Renal cortex interstitium (tissue), 15 donors: ENCODE measurements at places on chromosomes 1 and 21. TPM values are rescaled to one million over a fixed set of nuclear protein-coding genes. Genes with fewer than 3 reads are reported as not detected.

- no peak for DNase-seq
Observed at GRCh38 chr1:202361701-202362100, 13.2 kb downstream of the PPP1R12B start.

- no peak for DNase-seq
Observed at GRCh38 chr1:178075333-178075732, 18.6 kb upstream of the RASAL2 start.

- DNase-seq: no peak
Observed at GRCh38 chr1:19065526-19066247, 109.2 kb upstream of the IFFO2 start.

DNA sequence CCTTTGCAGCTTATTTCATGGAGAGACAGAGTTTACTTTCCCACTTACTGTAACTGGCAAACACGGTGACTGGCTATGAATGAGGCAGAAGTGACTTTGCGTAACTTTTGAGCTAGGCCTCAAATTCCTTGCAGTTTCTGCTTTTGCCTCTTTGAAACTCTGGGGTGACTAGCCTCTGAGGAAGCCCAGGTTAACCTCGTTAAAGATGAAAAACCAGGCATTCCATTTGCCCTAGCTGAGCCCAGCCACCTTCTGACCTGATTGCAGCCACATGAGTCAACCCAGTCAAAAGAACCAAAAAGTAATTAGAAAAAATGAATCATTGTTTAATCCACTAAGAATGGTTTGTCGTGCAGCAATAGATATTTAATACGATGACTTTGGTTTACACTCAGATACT, 20.4 kb downstream of the PRMT6 start:
- DNase-seq: no peak

DNA sequence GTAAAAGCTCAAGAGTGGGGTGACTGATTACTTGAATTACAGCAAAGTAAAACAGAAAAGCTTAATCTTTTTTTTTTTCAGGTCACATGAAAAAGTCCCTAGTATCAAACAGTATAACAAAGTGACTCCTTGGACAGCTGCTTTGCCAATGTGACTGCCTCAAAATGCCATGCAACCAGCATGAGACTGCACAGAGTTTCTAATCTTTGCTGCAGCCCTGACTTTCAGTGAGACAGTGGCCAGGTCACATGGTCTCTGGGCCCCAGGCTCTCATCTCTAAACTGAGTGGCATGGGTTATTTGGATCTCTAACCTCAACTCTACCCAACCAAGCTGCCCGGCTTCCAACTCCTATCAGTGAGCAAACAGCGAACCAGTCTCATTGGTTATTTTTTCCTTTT, 169.0 kb downstream of the VAV3 start:
- no peak for DNase-seq

GRCh38 chr1:235939480-235939775, 72.7 kb upstream of the LYST start:
- DNase-seq: no peak

GRCh38 chr1:18828224-18828623, 31.2 kb downstream of the TAS1R2 start:
- DNase-seq: no peak

Gene CXADR
- 38.9 TPM for polyA plus RNA-seq

- no peak for DNase-seq
Observed at GRCh38 chr1:182263706-182264105, 127.9 kb downstream of the GLUL start.

Gene OR10Z1
- polyA plus RNA-seq: 0.01 TPM

DNA sequence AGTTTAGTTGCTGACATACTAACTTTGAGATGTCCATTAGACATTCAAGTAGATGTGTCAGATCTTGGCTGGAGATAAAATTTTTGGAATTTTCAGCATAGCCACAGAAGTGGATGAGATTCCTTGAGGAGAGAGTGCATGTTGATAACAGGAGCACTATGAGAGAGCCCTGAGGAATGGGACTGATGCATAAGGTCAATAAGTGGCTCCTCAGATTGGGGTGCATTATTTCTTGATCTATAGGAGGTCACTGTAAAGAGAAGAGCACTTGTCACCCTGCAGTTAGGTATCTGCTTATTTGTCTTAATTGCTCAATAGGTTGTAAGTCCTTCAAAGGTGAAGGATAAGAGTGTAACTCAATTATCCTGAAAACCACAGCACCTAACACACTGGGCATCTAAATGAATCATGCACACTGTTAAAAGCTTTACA, 52.0 kb upstream of the TACSTD2 start:
- DNase-seq: no peak

GRCh38 chr1:230892018-230892491, 23.7 kb upstream of the C1orf198 start:
- no peak for DNase-seq

Gene FCGR1A
- 1.4 TPM for polyA plus RNA-seq

Gene DHCR24
- polyA plus RNA-seq: 76.7 TPM

Gene NCF2
- polyA plus RNA-seq: 4.3 TPM

- no peak for DNase-seq
Observed at GRCh38 chr1:241934866-241935265, 22.7 kb upstream of the BECN2 start.

GRCh38 chr1:92804721-92805201, 19.9 kb upstream of the EVI5 start:
- DNase-seq: no peak

DNA sequence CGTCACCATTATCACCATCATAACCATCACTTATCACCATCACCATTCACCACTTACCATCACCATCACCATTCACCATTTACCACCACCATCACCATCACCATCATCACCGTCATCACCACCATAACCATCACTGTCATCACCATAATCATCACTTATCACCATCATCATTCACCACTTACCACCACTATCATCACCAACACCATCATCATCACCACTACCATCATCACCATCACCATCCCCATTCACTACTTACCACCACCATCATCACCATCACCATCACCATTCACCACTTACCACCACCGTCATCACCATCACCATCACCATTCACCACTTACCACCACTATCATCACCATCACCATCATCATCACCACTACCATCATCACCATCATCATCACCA, 151.8 kb downstream of the CAMTA1 start:
- no peak for DNase-seq

DNA sequence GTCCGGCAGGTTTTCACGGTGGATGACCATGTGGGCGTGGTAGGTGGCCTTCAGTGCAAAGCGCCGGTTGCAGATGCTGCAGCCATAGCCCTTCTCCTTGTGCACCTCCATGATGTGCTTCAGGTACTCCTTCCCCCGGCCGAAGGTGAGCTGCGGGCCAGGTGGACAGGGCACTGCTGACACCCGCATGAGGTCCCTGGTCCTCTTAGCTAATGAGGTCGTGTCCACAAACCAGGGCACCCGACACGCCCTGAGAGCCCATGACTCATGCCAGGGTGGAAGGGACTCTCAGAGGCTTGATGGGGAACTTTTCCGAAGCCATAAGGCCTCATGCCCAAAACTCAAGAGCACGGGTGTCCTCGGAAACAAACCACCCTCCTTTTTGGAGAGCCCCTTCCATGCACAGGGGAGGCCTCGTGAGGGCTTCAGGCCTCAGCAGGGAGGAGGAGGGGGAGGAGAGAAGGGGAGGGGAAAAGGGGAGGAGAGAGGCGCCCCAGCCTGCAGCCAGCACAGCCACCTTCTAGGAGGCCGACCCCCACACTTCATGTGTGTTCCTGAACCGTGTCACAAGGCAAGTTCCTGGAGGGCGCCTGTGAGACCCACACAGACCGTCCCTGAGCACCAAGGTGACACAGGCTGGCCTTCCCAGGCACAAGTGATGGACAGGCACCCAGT, 54.4 kb upstream of the RIPK4 start:
- no peak for DNase-seq

- DNase-seq: no peak
Observed at GRCh38 chr1:226872437-226872836, 2.0 kb downstream of the PSEN2 start.

Gene PTGER3
- polyA plus RNA-seq: 66.3 TPM

Gene OR2T35
- polyA plus RNA-seq: not detected

Gene TDRD10
- 1.0 TPM for polyA plus RNA-seq

- no peak for DNase-seq
Observed at GRCh38 chr1:228457017-228457395, 30.2 kb upstream of the RNF187 start.

DNA sequence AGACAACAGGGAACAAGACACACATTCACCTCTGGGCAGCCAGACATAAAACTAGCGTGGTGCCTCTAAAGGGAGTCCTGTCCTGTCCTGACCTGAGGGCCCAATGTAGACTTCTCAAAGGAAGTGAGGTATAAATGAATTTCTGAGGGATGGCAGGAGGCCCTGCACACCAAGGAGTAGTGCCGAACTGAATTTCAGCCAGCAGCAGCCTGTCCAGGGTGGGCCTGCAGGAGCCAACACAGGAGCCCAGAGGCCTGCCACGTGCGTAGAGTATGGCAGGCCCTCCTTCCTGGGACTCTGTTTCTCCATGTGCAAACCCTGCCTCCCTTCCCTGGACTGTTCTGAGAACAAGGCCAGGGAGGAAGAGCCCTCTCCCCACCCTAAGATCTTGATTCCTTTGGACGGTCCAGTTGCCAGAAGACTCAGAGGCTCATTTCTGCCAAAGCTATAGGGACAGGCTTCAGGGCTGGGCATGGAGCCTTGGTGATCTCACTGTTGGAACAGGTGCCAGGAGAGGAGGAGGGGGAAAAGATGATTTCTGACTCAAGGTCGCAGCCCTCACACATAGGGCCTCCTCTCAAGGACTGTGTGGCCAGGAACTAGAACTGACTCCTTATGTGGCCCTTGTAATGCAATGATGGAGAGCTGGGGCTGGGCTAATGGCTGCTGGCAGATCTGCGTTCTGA, 1.8 kb upstream of the FABP3 start:
- DNase-seq: no peak

Gene FCAMR
- polyA plus RNA-seq: 8.1 TPM

Gene NPHS2
- 462 TPM for polyA plus RNA-seq

DNA sequence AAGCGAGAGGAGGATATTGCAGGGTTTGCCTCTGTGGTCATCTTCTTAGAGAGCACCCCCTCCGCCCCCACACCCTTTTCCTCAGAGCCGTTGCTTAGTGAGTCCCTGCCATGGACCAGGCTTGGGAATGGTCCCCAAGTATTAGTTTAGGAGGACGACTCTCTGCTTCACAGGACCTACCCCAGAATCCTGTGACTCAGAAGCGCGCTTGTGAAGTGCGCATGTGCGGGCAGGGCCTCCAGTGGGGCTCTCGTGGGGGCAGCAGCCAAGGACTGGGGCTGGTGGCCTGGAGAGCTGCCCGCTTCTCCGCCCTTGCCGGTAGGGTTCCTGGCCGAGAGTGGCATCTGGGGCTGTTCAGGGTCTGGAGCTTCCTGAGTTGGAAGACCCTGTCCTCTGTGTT, 37.3 kb upstream of the HMGN1 start:
- no peak for DNase-seq

GRCh38 chr1:202063093-202063492, 52.7 kb downstream of the ELF3 start:
- no peak for DNase-seq

GRCh38 chr1:12170263-12170671, 3.5 kb downstream of the TNFRSF1B start:
- DNase-seq: no peak

DNA sequence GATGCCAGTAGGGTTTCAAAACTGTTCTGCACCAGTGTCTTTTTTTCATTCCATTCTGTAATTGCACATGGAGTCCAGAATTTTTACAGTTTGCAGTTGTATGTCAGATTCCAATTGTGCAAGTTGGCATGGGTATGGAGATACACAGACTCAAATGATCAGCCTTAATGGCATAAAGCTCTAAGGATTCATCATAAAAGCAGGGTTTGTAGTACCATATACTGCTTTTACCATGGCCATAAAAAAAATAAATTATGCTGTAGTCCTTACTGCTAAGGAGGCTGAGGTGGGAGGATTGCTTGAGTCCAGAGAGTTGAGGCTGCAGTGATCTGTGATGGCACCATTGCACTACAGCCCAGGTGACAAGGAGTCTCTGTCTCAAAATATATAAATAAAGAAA, 10.3 kb downstream of the MTARC1 start:
- no peak for DNase-seq

- no peak for DNase-seq
Observed at GRCh38 chr1:224168859-224169380, 14.1 kb upstream of the DEGS1 start.

- DNase-seq: no peak
Observed at GRCh38 chr1:209652121-209652735, at the start of gene LAMB3. TSS of gene LAMB3 (minus strand) at chr1:209652425. CDS start at chr1:209650944, 1,481 bp downstream.

- DNase-seq: no peak
Observed at GRCh38 chr1:206025283-206025820, 1.7 kb upstream of the CTSE start.

Gene CHODL
- 50.8 TPM for polyA plus RNA-seq

Gene TINAGL1
- 40.9 TPM for polyA plus RNA-seq

Gene USH2A
- polyA plus RNA-seq: 0.35 TPM

Gene MAN1C1
- polyA plus RNA-seq: 12.4 TPM

GRCh38 chr1:213269829-213270228, 218.8 kb downstream of the RPS6KC1 start:
- no peak for DNase-seq

Gene RHD
- polyA plus RNA-seq: 3.1 TPM

Gene RGS13
- not detected for polyA plus RNA-seq

DNA sequence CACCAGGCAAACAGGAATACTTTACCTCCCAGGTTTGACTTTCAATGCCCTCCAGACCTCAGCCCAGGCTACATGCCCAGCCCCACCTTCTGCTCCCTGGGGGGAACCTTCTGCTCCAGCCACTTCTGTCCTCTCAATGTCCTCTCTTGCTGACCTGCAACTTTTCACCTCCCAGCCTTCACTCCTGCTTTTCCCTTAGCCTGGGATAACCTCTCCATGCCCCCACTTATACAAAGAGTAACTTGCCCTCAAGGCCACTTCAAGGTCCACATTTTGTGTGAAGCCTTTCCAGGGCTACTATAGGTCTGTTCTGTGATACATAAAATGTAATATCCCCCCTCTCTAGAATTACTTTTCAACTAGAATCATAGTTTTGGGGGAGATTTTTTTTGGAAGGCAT, 21.7 kb downstream of the SERTAD4 start:
- no peak for DNase-seq

Gene HCRTR1
- 0.14 TPM for polyA plus RNA-seq

- DNase-seq: no peak
Observed at GRCh38 chr1:245520611-245521010, 365.8 kb downstream of the KIF26B start.

DNA sequence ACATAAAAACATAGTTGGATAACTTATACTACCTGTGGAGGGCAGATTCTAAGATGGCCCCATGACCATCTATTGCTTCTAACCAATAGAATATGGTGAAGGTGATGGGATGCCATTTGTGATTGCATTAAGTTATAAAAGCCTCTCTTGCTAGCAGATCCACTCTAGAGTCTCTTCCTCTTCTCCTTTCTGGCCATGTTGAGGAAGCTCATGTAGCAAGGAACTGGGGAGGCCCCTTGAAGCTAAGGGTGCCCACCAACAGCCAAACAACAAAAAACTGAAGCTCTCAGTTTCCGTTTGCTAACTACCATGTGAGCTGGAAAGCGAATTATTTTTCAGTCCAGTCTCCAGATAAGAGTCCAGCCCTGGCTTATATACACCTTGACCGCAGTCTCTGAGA, 16.0 kb upstream of the AGO1 start:
- no peak for DNase-seq

Gene PRKCZ
- polyA plus RNA-seq: 36.9 TPM

- no peak for DNase-seq
Observed at GRCh38 chr21:42663860-42664535, 10.6 kb downstream of the PDE9A start.

Gene SLC16A4
- polyA plus RNA-seq: 113 TPM

Gene KPRP
- polyA plus RNA-seq: not detected

GRCh38 chr1:9253453-9254105, 19.0 kb downstream of the H6PD start:
- DNase-seq: no peak
